Activated T-cell treated with anti-CD3 and anti-CD28 coated beads, Interleukin-2, amount 50 U/mL, for 72 hours (primary cell): ENCODE measurements at places on chromosomes 2 and 18. TPM values are rescaled to one million over a fixed set of nuclear protein-coding genes. Genes with fewer than 3 reads are reported as not detected.

The ALK gene
- total RNA-seq = not detected

DNA sequence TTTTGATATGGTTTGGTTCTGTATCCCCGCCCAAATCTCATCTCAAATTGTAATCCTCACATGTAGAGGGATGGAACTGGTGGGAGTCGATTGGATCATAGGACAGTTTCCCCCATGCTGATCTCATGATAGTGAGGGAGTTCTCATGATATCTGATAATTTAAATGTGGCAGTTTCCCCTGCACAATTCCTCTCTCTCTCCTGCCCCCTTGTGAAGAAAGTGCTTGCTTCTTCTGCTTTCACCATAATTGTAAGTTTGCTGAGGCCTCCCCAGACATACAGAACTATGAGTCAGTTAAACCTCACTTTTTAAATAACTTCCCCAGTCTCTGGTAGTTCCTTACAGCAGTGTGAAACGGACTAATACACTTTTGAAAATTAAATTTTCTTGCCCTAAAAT is 12.3 kb upstream of the KCNJ3 start:
- no peaks in the 10 kb centered on the region for H3K27me3 ChIP-seq
- H3K27ac ChIP-seq = no peak overlapping the region
- no peak for DNase-seq
- no peak overlapping the region for H3K4me3 ChIP-seq
- no peaks in the 10 kb centered on the region for H3K36me3 ChIP-seq

DNA sequence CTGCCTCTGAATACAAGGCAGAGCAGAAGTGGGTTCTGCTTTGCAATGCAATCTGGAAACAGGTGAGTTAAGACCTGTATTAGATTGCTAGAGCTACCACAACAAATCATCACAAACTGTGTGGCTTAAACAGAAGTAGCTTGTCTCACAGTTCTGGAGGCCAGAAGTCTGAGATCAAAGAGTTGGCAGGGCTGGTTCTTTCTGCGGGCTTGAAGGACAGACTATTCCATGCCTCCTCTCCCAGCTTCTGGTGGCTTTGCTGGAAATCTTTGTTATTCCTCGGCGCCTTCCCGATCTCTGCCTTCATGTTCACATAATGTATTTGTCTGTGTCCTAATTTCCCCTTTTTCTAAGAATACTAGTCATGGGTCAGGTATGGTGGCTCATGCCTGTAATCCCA is 58.4 kb downstream of the SAP130 start:
- H3K4me3 ChIP-seq = no peak overlapping the region
- no peak overlapping the region for H3K27ac ChIP-seq
- DNase-seq = no peak
- no peaks in the 10 kb centered on the region for H3K4me1 ChIP-seq
- H3K27me3 ChIP-seq = no peaks in the 10 kb centered on the region
- peaks cover 17% of the 10 kb centered on the region for H3K36me3 ChIP-seq

GRCh38 chr18:75127143-75128021 is 81.6 kb downstream of the PTGR3 start:
- H3K4me1 ChIP-seq = peaks cover 5% of the 10 kb centered on the region
- DNase-seq = no peak
- H3K27ac ChIP-seq = no peak overlapping the region
- H3K4me3 ChIP-seq = no peak overlapping the region

- H3K36me3 ChIP-seq = no peaks in the 10 kb centered on the region
- no peaks in the 10 kb centered on the region for H3K27me3 ChIP-seq
- no peak overlapping the region for H3K4me3 ChIP-seq
- H3K27ac ChIP-seq = no peak overlapping the region
Measured at GRCh38 chr2:236861944-236862343, 223.7 kb upstream of the COPS8 start.

The AQP4 gene
- total RNA-seq = not detected

The MLPH gene
- not detected for total RNA-seq
